ENCODE measurements at places on chromosomes 3 and 15. TPM values are rescaled to one million over a fixed set of nuclear protein-coding genes. Genes with fewer than 3 reads are reported as not detected.

Gene TTBK2
- 10.6 TPM for total RNA-seq

Gene MYEF2
- total RNA-seq, result 5.1 TPM

Gene NAALADL2
- 21.0 TPM for total RNA-seq

Gene SOX14
- not detected for total RNA-seq

Gene IQCF5
- total RNA-seq, result not detected

Gene GASK1A
- total RNA-seq, result 6.3 TPM

Gene STAC
- total RNA-seq, result not detected

Gene FBXO40
- total RNA-seq, result not detected

Gene DZIP1L
- total RNA-seq, result 5.6 TPM

Gene SLC51A
- total RNA-seq, result 25.6 TPM

Gene CYP11A1
- total RNA-seq, result 0.88 TPM

Gene GHSR
- not detected for total RNA-seq

Gene ALS2CL
- 113 TPM for total RNA-seq

Gene MINAR1
- not detected for total RNA-seq

Gene SLC9A9
- 2.1 TPM for total RNA-seq

Gene SLCO2A1
- 22.5 TPM for total RNA-seq

Gene PTH1R
- 2.4 TPM for total RNA-seq

Gene GCNT3
- 60.7 TPM for total RNA-seq

Gene IL20RB
- 1.1 TPM for total RNA-seq

Gene ASB14
- not detected for total RNA-seq

Gene MAGEL2
- total RNA-seq, result not detected

Gene HRG
- not detected for total RNA-seq

Gene ZIC4
- not detected for total RNA-seq

Gene PHLDB2
- total RNA-seq, result 6.0 TPM

Gene CCR1
- 1.7 TPM for total RNA-seq

Gene XXYLT1
- 7.4 TPM for total RNA-seq

Gene GPR87
- total RNA-seq, result not detected

Gene UNC45A
- 45.6 TPM for total RNA-seq

Gene TMCO5A
- total RNA-seq, result not detected

Gene XRN1
- 95.2 TPM for total RNA-seq

Gene ITIH4
- total RNA-seq, result 2.7 TPM

Gene UQCC5
- total RNA-seq, result 4.0 TPM

Gene FGF7
- 45.4 TPM for total RNA-seq

Gene SLC49A4
- total RNA-seq, result 15.2 TPM

Gene TRPM1
- total RNA-seq, result not detected

Gene DPPA4
- not detected for total RNA-seq

Gene CCR3
- not detected for total RNA-seq

Gene DAZL
- not detected for total RNA-seq

Gene ATP8B4
- 1.4 TPM for total RNA-seq

All from Peyer's patch (tissue), 4 donors.